ENCODE measurements at places on chromosomes 2 and 18.

- DNase-seq, result no peak
Measured at GRCh38 chr2:39786761-39787522, 7.9 kb upstream of the THUMPD2 start.

DNA sequence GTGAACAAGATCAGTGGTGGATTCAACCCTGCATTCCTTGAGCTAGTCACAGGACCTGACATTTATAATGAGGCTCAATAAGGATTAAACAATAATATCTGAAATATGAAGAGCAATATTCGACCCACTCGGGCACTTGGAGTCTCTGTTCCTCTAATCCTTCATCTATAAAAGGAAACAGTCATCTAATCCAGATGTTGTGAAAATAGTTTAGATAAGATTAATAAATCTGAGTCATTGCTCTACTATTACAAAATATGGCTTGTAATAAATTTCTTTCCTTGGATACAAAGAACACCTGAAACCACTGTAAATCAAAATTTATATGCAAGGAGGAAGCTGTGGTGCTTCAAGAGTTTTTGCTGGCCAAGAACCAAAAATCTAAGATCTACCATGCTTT is 846.9 kb upstream of the ACVR2A start:
- no peak for DNase-seq

- DNase-seq, result no peak
Measured at GRCh38 chr2:9091811-9092210, 88.3 kb upstream of the MBOAT2 start.

DNA sequence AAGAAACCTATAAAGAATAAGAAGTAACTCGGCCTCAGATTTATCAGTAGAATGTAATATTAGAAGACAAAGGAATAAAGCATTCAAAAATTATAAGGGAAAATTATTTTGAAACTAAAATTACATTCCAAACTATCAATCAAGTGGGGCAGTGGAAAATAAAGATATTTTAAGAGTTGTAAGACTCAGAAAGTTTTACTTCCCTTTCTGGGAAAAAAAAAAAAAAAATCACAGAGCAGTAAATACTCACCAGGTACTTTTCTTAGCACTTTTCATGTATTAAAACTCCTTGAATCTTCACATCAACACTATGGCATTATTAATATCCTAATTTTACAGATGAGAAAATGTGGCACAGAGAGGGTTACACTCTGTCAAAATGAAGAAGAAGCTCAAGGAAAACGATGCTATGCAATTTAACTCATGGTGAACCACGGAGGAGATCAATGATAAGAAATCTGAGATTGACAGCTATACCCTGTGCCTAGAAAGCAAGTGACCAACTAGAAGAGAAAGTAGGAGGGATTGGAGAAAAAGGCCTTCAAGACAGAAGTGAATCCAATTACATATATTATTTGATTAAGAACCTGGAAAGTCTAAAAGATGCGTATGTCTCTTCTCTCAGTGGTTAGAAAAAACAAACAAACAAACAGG is 238.9 kb upstream of the ID2 start:
- DNase-seq, result no peak

GRCh38 chr2:172137943-172138342 is 35.2 kb upstream of the DLX2 start:
- no peak for DNase-seq

- DNase-seq, result no peak
Measured at GRCh38 chr2:66436581-66437001, 1.7 kb downstream of the MEIS1 start.

DNA sequence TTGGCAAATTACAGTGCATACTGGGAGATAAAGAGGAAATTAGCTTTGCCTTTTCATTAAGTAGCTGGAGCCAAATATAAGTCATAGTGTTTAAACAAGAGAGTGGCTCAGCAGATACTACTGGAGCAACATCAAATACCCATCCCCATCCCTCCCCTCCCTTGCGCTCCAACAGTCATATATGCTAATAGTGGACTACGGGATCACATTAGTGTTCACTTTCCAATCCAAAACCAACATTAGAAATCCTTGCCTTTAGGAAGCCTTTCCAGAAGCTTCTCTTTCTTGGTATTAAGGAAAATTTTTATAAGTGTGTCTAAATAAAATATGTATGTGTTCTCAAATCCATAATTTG is 1669.3 kb downstream of the SUCLG1 start:
- no peak for DNase-seq

DNA sequence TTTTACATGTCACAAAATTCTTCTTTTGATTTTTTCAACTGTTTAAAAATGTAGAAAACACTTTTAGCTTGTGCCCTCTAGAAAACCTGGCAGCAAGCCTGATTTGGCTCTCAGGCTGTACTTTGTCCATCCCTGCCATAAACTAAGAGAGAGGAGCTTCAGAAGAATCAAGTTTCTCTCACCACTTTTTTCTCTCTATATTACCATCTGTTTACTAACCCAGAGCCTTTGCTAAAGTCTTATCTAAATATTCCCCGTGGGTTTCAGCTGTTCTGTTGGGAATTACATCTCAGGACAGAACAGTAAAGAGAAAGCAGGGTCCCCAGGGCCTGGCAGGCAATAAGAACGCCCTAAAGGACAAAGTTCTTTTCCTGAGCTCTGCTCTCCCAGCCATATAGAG is 409.1 kb upstream of the CRIM1 start:
- no peak for DNase-seq

GRCh38 chr2:23346029-23346428 is 39.0 kb upstream of the KLHL29 start:
- DNase-seq, result no peak

GRCh38 chr2:174634130-174635014 is 36.8 kb upstream of the WIPF1 start:
- DNase-seq, result peak; percentile 84

- DNase-seq, result no peak
Measured at GRCh38 chr18:5662586-5663090, 118.8 kb upstream of the EPB41L3 start.

- no peak for DNase-seq
Measured at GRCh38 chr2:23465936-23466335, 81.0 kb downstream of the KLHL29 start.

GRCh38 chr2:195656859-195657633 is at the start of gene SLC39A10:
Gene SLC39A10, plus strand, starts transcription at chr2:195657226. Its CDS starts 22,817 bp downstream, at chr2:195680043.
- peak; percentile 97 for DNase-seq

DNA sequence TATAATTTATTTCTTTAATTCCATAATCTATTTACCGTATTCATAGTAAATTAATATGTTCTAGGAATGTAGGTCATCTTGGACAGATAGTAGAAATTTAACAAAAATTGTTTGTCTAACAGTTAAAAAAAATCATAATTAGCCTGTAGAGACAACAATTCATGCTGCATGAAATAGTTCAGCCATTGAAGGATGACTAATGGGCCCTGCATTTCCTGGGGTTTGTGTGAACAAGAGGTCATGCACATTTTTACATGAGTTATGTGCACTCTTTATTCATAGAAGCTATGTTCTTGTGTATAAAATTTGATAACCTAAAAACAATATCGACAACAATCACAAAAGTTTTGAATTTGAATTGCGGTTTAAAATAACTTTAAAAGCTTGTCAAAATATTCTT is 1663.6 kb downstream of the SUCLG1 start:
- DNase-seq, result no peak

GRCh38 chr2:167489325-167489724 is 601.0 kb downstream of the XIRP2 start:
- no peak for DNase-seq

GRCh38 chr2:227124811-227125210 is 39.2 kb downstream of the COL4A4 start:
- DNase-seq, result no peak

DNA sequence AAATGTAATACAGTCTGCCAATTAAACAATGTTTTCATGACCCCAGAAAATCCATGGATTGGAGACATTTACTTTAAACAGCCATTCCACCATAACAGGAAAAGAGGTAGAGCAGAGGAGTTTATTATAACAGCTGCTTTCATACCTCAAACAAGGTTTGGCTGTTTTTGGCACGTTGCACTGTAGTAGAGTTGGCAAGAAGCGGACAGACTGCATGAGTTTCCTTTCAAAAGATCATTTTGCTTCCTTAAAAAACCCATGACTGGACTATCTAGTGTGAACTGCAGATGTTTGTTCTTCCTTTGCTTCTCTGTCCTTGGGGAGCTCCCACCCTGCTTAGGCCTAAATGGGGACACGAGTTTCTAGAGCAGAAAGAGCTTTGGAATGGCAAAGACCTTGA is 108.5 kb upstream of the THOC1 start:
- DNase-seq, result no peak

DNA sequence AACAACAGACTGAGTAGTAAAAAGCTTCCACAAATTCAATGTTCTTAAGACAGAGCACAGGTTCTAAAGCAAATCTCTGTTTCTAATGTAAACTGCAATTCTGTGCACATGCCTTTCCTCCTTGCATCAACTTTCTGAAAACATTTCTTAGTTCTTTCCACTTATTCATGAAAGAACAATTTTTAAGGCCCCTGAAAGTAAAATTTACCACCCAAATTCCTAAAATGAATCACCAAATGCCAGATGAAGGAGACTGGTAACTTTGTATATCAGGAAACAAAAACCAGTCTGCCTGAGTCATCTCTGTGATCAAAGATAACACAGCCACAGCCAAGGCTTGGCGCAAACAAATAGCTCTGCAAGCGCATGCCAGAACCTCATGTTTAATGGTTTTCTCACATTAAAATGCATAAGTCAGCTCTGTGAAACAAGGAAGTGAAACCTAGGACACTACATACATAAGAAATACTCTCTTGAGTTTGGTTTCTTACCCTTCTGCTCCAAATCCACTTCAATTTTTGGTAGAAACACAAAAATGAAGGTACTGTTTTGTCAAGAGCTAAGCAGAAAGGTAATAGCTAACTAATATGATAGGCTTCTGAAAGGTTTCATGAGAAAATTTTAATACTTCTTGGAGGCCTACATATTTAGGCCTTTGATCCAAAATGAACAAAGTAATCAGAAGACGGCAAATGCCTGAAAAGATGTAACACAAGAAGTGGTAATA is 169.4 kb downstream of the THADA start:
- DNase-seq, result peak; percentile 96

- DNase-seq, result no peak
Measured at GRCh38 chr2:24147364-24147763, 24.1 kb downstream of the FAM228B start.

DNA sequence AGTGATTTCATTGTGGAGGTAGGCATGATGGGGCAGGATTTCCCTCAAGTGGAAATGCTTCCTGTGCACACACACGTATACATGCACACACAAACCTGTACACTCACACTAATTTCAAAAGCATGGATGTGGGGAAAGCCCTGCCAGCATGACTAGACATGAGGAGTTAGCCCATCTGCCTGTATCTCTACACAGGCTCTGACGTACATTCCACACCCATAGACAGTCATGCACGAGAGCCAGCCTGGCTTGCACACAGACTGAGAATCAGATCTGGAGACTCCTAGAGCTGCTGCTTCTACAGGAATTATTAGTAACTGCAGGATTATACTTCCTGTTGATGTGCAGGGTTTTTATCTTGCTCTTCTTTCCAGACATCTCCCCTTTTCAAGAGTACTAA is 27.3 kb upstream of the NFU1 start:
- DNase-seq, result no peak

GRCh38 chr2:58035352-58035751 is 11.3 kb upstream of the VRK2 start:
- DNase-seq, result no peak

DNA sequence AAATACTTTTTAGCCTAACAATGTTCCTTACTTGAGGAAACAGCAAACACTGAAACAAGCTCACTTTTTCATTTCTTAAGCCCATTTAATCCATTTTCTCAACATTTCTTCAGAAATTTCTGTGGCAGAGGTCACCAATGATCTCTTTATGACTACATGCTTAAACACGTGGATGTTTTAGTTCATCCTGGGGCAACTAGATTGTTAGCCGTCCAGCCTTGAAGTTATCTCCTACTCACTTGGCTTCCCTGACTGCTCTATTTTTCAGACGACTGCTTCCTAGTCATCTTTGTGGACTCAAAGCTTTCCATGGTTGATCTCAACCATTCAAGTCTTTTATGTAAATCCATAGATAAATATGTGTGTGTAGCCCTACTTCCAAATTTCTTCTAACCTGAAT is 24.1 kb downstream of the CD302 start:
- no peak for DNase-seq

- no peak for DNase-seq
Measured at GRCh38 chr2:150028322-150028721, 440.7 kb upstream of the MMADHC start.
